Activated T-helper 1 cell treated with anti-CD3 and anti-CD28 coated beads, Interleukin-12 subunit alpha, Interleukin-12 subunit beta, Interleukin-2, Interleukin-4 antibody, amounts not matched to agents 30 ng/mL and 10 ng/mL and 1 ng/mL, durations not matched to agents 14 hours and 24 hours and 36 hours (primary cell): ENCODE measurements at places on chromosomes 5 and 9.

GRCh38 chr5:93302711-93303110 lies 278.3 kb downstream of the NR2F1-AS1 start:
- DNase-seq: no peak

DNA sequence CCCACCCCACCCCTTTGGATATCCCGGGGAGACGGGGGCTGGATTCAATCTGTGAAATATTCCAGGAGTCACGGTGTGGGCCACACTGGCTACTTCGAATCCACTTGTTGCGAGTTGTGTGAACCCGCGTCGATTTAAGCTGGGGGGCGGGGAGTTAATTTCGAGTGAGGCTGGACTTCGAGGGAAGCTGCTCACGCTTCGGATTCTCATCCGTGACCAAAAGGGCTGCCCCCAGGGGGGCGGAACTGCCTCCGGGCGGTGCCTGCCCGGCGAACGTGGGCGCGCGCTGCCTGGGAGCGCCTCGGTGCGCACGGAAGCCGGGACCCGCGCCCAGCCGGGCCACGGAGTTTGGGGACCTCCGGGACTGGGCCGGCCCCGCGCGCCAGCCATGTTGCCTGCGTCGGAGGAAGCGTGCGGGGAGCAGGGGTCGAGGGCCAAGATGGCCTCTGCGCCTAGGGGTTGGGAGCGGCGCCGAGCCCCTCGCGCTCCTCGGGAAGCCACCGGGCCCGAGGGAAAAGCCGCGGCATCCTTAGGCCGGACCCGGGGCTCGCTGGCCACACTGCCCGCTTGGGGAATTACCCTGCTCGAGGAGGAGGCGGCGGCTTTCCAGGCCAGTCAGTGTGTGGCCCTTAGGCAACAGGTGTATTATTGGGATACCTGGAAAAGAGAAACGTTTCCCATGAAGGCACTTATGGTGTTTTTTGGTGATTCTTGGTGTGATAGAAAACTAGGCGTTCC lies 975 bp downstream of the OCLN start:
- DNase-seq: no peak

GRCh38 chr9:70043285-70043684 lies 363 bp upstream of the MAMDC2 start:
- DNase-seq: no peak

- no peak for DNase-seq
Measured at GRCh38 chr5:143350751-143351602, 52.5 kb downstream of the NR3C1 start.

DNA sequence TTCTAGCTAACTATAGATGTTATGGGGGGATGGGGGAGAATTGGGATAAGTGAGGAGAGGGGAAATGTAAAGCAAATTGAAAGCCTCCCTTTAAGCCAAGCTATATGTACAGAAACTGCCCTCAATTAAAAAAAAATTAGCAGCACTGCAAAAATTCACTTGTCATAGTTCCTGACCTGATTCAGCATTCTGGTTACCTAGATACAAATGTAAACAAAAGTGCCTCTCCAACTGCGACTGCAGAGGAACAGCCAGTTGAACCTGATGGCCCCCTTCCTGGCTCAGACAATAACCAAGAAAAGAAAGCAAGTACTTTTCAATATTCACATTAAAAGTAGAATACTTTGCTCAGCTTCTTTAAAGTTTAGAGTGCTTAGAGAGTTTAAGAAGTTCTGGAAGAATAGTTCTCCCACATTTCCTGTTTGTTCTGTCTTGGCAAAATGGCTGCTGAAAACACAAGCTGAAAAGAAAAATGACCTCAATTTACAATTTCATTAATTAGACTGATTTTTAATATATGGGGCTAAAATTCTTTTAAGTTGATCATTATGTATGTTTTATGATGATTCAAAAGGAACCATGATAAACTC lies 1.5 kb downstream of the FAM81B start:
- no peak for DNase-seq

GRCh38 chr9:14273696-14274121 lies 40.2 kb downstream of the NFIB start:
- DNase-seq: no peak

DNA sequence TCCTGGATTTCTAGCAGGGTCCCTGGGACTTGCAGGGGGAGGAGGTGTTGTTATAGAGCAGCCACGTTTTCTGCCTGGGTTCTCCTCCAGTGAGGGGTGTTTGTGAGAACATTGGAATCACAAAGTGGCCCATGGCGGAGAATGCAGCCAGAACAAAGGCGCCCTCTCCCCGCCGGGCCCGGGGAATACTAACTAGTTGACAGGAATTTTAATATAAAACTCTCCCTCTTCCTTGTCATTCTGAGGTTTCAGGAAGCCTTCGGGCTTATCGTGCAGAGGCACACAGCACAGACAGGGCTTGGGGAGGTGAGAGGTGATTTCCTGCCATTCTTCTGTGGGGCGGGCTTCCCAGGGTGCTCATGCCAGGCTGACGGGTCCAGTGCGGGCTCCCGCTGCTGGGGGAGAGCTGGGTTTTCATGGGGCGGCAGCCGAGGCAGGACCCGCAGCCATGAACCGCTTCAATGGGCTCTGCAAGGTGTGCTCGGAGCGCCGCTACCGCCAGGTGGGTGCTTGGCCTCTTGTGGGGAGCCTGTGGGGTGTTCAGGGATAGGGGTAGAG lies 37.7 kb downstream of the RGS3 start:
- no peak for DNase-seq

DNA sequence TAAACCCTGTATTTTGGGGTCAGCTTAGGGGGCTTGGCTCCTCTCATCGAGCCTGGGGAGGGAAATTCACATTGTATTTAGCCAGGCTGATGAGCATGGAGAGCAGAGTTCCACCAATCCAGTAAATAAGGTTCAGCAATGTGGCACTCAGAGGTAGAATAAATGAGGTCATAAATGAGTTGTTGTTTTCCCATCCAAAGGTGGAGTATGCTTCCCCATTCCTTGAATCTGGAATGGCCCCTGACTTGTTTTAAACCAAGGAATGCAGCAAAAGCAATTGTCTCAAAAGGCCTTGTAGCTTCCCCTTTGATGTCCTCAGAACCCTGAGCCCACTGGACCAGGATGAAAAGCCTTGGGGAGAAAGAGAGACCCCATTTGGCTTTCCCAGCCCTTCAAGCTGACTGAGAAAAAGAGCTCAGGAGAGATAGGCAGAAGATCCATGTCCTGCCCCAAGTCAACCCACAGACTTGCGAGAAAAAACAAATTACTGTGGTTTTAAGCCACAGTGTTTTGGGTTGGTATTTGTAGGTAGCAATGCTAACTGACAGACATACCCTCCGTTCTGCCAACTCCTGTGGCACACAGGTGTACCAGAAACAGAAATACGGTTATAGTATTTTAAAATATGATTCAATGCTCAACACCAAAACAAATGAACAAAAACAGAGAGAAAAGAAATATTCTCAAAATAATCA lies 566.0 kb upstream of the DMAC1 start:
- DNase-seq: no peak

GRCh38 chr5:178413988-178414387 lies 176.2 kb downstream of the COL23A1 start:
- DNase-seq: no peak

DNA sequence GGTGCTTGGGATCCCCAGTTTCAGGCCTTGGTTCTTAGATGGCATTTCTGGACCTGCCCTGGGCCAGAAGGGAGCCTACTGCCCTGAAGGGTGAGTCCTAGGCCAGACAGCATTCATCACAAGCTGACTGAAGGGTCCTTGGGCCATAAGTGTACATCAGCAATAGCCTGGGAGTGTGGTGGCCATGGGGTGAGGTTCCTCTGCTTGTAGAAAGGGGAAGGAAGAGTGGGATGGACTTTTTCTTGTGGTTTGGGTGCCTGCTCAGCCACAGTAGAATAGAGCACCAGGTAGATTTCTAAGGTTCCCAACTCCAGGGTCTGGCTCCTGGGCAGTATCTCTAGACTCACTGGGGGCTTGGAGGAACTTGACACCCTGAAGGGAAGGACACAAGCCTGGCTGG lies 95.2 kb upstream of the PHF24 start:
- no peak for DNase-seq

DNA sequence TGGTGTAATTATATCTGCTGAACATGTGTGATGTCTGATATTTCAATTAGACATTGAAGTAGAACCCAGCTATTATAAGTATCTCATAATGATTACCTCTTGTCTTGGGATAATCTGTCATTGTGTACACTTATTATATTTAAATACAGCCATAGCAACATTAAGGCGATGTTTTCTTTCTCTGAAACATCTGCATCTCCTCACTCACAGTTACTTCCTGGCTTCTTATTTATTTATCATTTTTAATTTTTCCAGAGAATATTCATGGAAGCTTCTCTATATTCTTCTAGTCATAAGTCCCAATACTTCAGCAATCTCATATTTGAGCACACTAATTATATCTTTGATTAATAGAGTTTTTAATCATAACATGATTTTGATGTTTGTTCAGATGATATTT lies 103.8 kb upstream of the FBN2 start:
- no peak for DNase-seq

GRCh38 chr5:72501488-72501887 lies 5.7 kb downstream of the ZNF366 start:
- no peak for DNase-seq

- no peak for DNase-seq
Measured at GRCh38 chr9:106879439-106879882, 16.5 kb downstream of the ZNF462 start.

GRCh38 chr9:36598273-36598672 lies 25.6 kb downstream of the MELK start:
- no peak for DNase-seq

DNA sequence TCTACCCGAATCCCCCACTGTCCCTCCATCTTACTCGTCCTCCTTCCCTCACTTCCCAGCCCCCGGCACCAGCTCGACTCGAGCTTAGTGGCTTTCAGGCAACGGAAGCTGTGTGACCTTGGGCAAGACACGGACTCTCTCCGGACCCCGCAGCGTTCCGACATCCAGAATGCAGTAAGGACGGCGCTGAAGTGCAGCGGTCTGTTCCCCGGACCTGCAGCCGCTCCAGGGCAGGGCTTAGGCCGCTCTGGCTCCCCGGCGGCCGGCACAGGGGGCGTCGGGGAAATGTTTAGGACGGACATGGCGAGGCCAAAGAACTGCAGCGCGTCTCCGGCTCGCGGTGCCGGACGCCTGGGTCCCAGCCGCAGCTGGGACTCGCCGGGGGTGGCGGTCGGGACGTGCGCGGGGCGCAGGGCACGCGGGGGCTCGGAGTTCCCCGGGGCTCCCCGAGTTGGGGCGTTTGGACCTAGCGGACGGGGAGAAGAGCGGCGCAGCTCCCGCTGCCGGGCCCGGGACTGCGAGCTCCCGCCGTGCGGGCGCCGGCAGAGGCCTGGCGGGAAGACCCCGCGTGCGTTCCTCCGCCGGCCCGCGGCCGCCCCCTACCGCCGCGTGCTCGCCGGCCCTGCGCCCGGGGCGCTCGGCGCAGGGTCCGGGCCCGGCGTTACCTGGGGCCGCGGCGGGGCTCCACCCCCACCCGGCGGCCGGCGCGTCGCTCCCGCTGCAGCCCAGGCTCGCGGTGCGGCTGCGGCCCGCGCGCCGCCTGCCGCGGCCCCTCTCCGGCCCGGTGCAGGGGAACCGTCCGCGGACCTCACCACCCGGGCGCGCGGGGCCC lies 5.6 kb upstream of the RNF44 start:
- DNase-seq: peak; percentile 20

DNA sequence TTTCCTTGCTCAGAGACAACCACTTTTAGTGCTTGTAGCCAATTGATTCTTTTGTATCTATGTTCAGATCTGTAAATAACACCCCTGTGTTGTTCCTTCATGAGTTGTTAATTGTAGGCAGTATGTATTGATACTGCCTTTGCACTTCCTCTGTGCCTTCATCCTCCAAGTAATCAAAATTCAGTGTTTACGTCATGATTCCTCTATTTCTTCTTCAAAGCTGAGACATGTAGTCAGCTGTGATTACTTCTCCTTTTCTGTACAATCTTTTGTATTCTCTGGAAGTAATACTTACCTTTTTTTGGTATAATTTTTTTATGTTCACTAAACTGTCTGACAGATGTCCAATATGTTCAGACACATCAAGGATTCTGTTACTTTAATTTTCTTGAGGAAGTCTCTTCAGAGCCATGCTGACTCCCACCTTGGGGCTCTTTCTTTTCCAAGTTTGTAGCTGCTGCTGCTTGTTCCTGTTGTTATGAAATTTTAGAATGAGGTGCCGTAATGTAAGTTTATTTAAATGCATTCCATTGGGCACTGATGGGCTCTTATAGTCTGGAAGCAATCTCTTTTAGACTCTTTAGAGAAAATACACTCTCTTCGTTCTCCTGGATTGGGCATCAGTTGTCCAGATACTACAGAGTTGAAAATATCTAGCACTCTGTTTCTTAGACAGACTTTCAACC lies 30.5 kb upstream of the LRRC70 start:
- DNase-seq: no peak

- DNase-seq: peak; percentile 45
Measured at GRCh38 chr9:126516936-126517832, 96.5 kb upstream of the LMX1B start.

DNA sequence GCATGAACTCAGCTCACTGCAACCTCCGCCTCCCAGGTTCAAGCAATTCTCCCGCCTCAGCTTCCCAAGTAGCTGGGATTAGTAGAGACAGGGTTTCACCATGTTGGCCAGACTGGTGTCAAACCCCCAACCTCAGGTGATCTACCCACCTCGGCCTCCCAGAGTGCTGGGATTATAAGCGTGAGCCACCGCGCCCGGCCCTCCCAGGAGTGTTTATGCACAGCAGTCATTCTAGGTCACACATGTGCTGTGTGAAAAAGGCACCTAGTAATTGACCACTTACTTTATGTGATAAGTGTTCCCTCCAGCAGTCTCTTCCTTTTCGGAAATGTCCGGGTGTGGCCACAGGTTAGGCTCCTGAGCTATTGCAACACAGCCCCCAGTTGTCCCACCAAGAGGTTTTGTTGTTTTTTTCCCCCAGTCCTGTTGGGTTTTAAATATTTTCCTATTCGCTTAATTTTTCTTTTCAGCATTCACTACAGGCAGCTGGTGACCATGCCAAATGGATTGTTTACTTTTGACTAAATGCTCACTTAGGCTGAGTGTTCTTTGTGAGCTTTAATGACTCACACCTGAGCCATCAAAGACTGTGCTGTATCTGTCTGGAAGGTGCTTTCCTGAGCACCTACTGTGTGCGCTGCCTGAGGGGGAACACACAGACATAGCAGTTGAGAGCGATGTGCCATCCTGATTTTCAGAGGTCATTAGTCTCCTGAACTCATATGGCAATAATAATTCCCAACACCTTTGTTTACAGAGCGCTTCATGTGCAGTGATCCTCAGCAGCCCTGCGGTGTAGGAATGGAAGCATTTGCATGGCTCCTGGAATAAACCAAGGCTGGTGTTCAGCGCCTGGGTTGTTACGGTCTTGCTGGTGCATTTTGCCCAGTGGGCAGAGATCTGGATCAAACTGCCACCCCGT lies 94.3 kb downstream of the MVB12B start:
- DNase-seq: no peak

- no peak for DNase-seq
Measured at GRCh38 chr5:169024421-169024820, 276.5 kb downstream of the SLIT3 start.

DNA sequence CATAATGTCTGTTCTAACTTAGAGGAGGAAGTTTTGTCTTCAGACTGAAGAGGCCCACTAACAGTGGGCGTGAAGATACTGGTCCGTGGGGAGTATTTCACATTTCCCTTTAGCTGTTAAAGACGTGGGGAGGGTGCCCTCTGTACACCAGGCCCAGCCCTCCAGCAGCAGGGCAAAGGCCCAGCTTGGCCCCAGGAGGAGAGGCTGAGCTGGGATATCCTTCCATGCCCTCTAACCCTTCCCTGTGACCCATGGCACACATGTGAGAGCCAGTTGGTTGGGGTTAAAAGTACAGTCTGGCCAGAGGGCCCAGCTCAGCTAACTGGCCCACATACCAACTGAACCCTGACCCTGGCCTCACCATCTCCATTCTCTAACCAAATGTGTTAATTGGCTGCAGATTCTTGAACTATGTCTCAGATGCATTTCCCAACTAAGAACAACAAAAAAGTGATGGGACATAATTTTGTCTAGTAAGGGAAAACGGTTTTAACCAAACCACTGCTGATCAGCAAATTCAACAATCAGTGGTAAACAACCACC lies 74.4 kb downstream of the LHFPL2 start:
- DNase-seq: no peak
